AG09309 (cell line): ENCODE measurements at places on chromosomes 13 and 19.

- DNase-seq, result no peak
Measured at GRCh38 chr19:54653181-54653809, 9.5 kb upstream of the LILRB4 start.

DNA sequence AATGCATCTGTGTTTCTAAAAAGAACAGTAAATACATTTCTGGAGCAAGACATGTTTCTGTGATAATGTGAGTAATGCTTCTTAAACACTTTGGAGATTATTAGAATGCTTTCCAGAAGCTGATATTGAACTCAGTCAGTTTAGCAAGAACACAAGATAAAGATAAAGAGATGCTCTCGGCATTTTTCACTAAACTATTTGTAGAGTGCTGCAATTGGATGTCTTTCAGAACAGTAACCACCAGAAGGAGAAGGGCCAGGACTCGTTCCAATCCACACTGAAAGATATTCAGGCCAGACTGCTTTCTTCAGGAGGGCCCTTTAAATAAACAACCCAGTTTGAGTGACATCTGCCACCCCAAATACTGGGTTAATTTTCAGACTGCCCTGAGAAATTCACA, 456.0 kb downstream of the TBC1D4 start:
- DNase-seq, result no peak

GRCh38 chr13:71316792-71317363, 550.1 kb downstream of the DACH1 start:
- DNase-seq, result no peak

- no peak for DNase-seq
Measured at GRCh38 chr13:42807241-42807640, 25.9 kb downstream of the FAM216B start.

DNA sequence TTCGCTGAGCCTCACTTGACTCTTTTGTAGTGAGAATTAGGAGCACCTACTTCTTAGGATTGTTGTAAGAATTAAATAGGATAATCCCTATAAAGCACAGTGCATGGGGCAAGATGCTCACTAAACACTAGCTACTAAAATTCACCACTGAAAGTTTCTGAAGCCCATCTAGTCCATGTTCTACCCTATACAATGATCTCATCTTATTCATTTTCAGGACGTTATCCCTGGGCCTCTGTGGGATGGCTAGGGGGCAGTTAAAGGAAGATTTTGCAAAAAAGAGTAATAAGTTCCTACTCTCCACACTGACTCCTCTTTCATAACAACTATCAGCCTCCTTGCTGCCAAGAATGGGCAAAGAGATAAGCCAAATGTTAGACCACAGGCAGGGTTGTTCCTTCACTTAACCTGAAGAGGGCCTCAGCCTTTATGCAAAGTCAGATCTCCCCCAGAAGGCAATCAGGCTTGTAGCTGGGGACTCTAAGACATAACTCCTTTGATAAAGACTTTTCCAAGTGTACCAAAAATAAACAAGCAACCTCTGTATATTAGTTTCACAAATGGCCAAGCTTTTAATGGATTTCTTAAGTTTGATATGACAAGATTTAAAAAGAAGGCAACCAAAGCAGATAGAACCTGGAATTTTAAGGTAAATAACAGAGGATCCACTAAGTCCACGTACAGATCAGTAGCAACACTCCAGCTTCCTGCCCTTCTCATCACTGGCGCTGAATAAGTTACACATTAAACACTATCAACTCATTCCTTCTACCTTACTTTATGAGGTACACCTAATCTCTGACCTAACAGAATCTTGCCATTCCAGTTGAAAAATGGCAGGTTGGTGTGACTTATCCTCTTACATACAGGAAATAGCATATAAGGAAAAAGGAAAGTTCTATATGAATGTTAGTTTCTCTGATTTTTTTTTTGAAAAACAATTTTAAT, 44.4 kb downstream of the ELF1 start:
- DNase-seq, result peak; percentile 20

- DNase-seq, result no peak
Measured at GRCh38 chr19:45008552-45008951, 7.3 kb downstream of the RELB start.

GRCh38 chr19:48784527-48784926, 26.3 kb downstream of the BCAT2 start:
- DNase-seq, result no peak

DNA sequence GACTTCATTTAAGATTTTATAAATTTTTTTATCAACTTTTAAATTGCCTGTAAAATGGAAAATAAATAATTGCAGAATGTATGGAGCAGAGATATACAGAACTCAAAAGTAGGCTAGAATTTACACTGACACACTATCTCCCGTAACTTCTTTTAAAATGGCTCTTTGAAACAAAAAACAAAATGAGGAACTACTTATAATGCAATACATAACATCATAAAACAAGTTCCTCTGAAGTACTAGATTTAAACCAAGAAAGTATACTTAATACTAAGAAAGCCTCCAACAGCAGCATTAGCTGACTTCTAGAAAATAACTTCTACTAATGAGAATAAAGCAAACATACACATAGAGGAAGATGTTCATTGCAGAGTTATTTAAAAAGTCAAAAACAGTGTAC, 17.0 kb downstream of the RBM26 start:
- DNase-seq, result no peak

GRCh38 chr13:95457294-95457693, 95.2 kb upstream of the CLDN10 start:
- no peak for DNase-seq

DNA sequence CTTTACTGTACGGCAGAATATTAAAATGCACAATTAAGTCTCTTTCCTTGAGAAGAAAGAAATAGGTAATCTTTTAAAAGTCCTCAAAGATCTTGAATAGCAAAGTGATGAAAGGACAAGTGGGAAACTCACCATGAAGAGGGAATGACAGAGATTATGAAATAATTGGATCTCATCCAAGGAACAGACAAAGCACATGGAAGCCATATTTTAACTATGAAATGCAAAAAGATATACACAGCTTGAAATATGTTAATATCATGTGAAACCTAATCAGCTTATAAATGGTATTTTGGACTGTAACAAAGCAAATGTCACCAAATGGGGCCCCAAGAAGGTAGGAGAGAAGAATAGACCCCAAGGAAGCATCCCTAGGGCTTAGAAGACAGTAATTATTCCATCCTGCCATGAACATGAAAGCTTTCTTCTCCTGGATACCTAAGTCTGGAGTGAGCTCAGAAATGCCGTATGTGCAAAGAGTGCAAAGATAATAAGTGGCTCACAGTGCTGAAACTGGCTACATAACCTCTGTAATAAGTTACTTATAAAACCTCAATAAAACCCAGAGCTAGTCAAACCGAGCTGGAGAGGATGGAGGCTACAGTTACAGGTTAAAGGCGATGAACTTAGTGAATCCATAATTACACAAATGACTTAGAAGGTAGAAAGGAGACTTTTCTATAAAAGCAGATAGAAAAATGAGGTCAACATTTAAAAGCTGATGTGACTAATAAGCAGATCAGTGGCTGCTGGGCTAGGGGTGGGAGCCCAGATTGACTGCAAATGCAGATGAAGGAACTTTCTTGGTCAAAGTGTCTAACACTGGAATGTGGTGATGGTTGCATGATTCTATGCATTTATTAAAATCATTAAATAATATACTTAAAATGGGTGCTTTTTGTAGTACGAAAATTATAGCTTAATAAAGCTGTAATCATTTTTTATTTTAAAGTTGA, 34.4 kb downstream of the DCLK1 start:
- no peak for DNase-seq

DNA sequence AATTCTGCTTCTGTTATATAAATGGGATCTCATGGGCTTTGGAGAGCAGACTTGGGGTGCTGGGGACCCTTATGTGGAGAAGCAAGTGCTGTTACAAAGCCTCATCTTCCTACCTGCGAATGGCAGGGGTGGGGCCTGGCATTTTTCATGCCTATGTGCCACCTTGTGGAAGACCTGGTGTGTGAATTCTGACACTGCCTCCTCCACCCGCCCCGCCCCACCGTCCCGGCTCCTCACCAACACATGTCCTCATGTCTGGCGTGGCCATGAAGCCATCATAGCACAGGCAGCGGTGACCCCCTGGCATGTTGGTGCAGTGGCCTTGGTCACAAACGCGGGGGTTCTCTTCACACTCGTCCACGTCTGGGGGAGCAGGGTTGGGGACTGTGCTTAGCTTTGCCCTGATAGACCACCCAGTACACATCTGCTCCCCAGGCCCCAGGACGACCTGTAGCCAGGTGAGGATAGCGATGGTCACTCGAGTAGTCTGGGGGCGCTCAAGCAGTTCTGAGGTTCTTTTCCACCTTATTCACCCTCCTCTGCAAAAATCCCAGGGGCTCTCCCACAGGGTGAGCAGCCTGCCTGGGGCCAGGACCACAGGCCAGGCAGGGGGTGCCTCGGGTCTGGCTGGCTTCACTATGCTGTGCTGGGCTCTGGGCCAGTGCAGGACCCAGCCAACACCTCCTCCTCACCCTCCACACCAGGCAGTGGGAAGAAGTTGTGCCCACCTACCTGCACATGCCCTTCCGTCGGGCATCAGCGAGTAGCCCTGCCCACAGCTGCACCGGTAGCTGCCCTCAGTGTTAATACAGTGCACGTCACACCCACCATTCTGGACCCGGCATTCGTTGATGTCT, 32.7 kb downstream of the FBN3 start:
- no peak for DNase-seq

DNA sequence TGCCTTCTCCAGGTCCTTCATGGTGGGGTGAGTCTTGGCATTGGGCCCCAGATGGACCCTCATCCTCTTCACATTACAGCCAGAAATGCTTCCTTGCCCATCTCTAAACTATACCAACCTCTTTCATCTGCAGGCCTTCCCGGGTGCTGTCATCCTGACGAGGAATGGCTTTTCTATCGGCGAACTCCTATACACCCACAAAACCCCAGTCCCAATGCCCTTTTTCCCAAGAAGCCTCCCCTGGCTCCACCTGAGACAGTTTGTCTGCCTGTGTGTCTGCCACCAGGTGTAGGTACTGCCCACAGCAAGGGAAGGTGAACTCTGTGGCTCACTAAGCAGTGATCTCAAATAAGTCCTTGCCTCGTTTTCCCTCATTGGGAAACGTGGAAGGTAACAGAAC, 55.3 kb downstream of the PTPRS start:
- no peak for DNase-seq

GRCh38 chr19:28294395-28294794, 918.6 kb downstream of the UQCRFS1 start:
- DNase-seq, result no peak

GRCh38 chr13:26680123-26680450, 80.5 kb downstream of the GPR12 start:
- no peak for DNase-seq

- no peak for DNase-seq
Measured at GRCh38 chr19:28184997-28185396, 1028.0 kb downstream of the UQCRFS1 start.

- DNase-seq, result no peak
Measured at GRCh38 chr13:52787235-52787634, 47.6 kb upstream of the CNMD start.

DNA sequence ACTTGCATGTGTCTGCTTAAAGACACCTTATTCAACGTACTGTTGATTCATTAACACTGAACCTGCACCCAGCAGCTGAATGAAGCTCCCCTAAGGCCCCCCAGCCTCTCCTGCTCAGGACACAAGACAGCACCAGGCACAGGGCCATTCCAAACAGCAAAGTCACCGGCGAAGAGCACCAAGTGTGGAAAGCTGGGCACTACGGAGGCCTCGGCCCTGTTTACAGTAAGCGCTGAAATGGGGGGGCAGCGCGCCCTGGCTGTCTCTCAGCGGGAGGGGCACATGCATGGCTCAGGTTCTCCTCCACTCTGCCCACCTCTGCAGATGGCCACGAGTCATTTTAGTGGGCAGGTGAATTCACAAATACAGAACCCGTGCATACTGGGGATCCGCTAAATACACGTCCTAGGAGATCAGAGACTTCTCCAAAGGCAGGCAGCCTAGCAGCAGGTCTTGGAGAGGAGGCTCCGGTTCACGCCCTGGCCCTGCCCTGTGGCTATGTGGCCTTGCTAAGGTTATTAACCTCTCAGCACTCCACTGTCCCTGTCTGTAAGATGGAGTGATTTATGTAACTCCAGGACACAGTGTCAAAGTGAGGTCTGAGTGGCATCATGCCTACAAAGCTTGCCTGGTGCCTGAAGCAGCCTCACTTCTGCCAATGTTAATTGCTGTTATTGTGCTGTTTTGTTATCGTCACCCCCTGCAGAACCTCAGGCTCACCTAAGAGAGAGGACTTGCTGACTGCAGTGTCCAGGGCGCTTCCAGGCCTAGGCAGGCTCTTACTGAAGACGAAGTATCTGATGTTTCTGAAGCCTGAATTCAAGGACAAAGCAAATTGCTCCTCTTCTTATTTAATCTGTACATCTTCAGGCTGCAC, 207.4 kb upstream of the SOX1 start:
- no peak for DNase-seq

- DNase-seq, result no peak
Measured at GRCh38 chr19:51772977-51773376, 12.0 kb downstream of the FPR2 start.

DNA sequence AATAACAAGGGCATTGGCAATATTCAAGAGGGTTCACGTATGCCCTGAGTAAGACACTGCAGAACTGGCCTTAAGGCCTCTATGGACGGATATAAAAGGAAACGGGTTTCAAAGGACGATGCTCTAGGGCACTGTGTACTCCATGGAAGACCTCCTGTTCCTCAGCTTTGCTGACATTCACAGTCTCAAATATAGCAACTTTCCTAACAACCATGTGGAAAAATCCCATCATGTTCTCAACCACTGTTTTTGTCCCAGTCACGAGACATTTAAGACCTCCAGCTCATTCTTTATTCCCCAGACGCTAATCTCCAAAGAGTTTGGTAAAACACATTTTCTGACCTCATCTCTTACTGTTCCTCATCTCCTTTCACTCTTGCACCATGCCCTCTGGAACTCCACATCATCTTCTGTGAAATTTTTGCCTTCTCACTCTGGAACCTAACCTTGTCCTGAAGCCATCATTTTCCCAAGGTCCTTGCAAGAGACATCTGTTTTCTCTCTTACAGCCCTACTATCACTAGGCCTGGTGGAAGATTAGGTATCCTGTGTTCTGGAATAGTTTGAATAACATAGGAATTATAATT, 37.6 kb downstream of the SPRY2 start:
- no peak for DNase-seq

DNA sequence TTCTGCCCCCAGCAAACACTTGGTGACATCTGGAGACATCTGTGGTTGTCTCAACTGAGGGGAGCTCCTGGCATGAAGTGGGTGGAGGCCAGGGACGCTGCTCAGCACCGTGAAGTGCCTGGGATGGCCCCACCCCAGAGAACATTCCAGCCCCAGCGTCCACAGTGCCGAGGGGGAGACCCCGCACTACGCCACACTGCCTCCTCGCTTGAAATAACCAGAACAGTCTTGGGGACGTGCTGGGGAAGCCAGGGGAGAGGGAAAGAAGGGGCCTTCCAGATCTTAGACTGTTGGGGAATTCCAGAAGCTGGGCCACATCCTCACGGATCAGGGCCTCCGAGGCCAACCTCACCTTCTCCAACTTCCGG, 4.2 kb downstream of the DPP9 start:
- DNase-seq, result no peak

DNA sequence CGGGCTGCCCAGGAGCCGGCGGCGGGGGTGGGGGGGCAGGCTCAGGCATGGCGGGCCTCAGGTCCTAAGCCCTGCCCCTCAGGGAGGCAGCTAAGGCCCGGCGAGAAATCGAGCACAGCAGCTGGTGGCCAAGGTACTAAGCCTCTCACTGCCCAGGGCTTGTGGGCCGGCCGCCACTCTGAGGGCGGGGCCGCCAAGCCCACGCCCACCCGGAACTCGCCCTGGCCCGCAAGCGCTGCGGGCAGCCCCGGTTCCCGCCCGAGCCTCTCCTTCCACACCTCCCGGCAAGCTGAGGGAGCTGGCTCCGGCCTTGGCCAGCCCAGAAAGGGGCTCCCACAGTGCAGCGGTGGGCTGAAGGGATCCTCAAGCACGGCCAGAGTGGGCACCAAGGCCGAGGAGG, 33.1 kb downstream of the PCDH8 start:
- no peak for DNase-seq
